ENCODE measurements at places on chromosomes 16 and 17.

DNA sequence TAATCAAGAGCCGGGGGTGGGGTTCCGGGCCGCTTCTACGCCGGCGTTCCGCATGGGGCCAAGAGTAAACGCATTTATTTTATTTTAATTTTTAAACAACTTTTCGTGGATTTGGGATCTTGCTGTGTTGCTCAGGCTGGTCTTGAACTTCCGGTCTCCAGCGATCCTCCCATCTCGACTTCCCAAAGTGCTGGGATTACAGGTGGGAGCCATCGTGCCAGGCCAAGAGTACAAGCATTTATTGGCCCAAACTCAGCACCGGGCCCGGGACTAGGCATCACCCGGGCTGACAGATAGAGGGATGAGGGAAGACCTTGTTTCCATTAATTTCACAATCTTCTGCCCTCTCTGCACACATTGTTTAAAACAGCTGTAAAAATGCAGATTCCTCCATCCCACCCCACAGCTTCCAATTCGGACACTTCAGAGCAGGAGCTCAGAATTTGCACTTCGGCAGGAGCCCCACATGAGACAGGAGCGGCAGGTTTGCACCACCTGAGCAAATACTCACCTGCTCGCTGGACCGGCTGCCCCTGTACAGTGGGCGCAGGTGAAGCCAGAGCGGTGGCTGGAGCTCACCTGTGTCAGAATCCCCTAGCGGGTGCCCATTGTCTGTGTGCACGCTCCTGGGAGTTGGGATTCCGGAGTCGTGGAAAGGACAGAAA is 663 bp upstream of the GINS2 start:
- DNase-seq = no peak

DNA sequence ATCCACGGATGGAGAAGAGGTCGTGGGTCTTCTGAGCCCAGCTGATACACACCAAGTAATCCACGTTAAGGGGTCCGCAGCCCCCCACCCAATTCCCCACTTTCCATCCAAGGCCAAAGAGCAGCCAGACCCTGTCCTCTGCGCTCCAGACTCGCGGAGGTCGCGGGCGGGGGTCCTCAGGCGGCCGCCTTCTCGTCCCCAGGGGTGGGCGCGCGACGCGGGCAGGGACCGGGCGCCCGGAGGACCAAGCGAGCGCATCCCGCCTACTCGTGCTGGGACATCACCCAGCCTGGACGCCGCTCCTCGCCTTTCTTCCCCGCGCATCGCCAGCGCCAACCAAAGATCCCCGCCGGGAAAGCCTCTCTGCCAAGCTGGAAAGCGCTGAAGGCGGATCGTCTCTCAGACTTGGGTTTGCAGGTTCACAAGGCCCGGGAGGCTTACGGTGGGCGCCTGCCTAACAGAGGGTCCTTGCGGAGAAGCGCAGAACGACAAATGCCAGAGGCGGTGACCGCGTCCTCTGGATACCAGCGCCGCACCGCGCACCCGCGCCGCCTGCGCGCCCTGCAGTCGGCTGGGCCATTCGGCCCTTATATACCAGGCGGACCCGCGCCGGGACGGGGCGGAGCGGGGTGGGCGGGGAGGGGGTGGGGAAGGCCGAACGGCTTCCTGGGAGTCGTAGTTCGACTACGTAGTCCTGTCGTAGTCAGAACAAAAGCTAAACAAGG is 471.6 kb downstream of the SOX9 start:
- DNase-seq = peak; percentile 24

GRCh38 chr16:56409195-56409594 is 16.1 kb downstream of the AMFR start:
- DNase-seq = no peak

GRCh38 chr16:90031931-90032673 is 12.8 kb upstream of the DBNDD1 start:
- no peak for DNase-seq

- no peak for DNase-seq
Measured at GRCh38 chr16:49398761-49399160, 25.2 kb downstream of the C16orf78 start.

- DNase-seq = no peak
Measured at GRCh38 chr16:21189311-21189710, 22.1 kb downstream of the ZP2 start.

GRCh38 chr16:52869243-52869642 is 183.5 kb downstream of the CHD9NB start:
- DNase-seq = no peak

DNA sequence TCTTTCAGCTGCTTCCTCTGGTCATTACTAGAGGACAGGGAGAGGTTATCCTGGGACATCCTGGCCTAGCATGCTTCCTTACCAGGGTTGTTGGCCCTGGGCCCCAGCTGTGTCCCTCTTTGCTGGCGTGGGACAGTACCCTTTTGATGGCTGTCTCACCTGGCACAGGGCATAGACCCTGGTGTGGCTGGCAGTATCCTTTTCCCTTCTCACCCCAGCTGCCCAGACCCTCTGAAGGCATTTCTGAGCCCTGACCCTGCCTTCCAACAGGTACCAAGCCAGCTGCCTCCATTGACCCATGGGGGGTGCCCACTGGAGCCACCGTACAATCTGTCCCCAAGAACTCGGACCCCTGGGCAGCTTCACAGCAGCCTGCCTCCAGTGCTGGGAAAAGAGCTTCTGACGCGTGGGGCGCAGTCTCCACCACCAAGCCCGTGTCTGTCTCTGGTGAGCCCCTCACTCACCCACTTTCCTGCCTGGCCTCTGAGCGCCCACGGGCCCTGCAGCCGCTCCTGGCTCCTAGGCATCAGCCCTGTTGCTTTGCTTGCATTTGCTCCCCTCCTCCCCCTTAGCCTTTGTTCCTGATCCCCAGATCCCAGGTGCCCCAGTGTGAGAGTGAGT is 34.0 kb downstream of the B9D1 start:
- no peak for DNase-seq

- DNase-seq = no peak
Measured at GRCh38 chr16:57234707-57235092, 10.4 kb upstream of the ARL2BP start.

GRCh38 chr17:21105064-21105894 is 21.5 kb upstream of the DHRS7B start:
- no peak for DNase-seq
